ENCODE measurements at places on chromosomes 7 and 10.

- DNase-seq: peak; percentile 49
These were observed 918 bp downstream of the CALHM2 start for GRCh38 chr10:103451091-103451813.

- no peak for DNase-seq
These were observed 114.7 kb downstream of the BICC1 start for GRCh38 chr10:58627392-58627791.

GRCh38 chr7:80040752-80041151, 93.9 kb upstream of the GNAI1 start:
- DNase-seq: no peak

DNA sequence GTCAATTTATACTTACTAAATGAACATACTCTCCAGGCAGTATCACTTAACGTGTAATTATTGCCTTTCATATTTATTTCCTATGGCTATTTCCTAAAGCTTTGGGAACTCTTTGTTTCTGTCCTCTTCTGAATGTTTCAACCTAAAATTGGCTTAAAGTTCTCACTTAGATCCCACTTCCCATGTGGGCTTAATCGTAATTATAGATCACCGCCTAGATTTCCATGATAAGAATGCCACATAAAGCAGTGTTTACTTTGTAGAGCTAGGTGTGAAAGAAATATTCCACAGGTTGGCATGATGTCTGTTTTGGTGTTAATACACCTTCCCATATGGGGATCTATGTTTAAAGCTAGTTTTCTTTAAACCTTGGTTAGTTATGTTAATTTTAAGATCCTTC, 1.5 kb downstream of the HDAC9 start:
- DNase-seq: no peak

DNA sequence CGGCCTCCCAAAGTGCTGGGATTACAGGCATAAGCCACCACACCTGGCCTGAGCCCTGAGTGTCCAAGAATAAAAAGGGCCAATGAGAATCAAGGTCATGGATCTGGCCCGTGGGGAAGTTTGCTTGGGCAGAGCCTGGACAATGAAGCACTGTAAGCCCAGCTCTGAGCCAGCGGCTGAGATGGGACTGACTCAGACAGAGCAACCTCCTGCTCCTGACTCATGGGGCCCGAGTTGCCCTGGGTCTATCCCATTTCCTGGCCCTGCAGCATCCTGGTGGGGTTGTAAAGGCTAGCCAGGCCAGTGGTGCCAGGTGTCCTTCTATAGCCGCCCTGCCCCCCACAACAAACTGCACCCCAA, 5.2 kb upstream of the MYH16 start:
- DNase-seq: peak; percentile 86

Measured in NCI-H226 (cell line).